ENCODE measurements at places on chromosomes 6 and 20.

DNA sequence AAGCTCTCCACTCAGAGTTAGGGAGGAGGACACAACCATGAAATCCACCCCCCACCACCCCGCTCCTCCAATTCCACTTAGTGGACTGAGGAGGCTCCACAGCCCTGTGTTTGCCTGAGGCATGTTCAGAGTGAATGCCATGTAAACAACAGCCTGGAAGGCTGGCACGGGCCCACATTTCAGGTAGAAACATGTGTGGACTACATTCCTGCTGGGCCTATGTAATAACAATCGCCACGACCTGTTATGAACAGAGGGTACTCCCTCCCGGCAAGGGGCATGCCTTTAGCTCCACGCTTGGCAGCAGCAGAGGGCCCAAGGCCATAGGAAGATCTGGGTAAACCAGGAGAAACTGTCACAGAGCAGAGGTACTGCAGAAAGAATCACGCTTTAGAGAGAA, 65.5 kb downstream of the ISM1 start:
- no peak for DNase-seq

GRCh38 chr20:5996765-5997164, 46.3 kb downstream of the MCM8 start:
- peak; percentile 64 for DNase-seq

GRCh38 chr20:24915892-24916291, 33.2 kb upstream of the CST7 start:
- no peak for DNase-seq

GRCh38 chr6:92024881-92025280, 1394.5 kb downstream of the EPHA7 start:
- no peak for DNase-seq

GRCh38 chr6:99426451-99426757, 1.3 kb upstream of the PNISR start:
- DNase-seq: no peak

DNA sequence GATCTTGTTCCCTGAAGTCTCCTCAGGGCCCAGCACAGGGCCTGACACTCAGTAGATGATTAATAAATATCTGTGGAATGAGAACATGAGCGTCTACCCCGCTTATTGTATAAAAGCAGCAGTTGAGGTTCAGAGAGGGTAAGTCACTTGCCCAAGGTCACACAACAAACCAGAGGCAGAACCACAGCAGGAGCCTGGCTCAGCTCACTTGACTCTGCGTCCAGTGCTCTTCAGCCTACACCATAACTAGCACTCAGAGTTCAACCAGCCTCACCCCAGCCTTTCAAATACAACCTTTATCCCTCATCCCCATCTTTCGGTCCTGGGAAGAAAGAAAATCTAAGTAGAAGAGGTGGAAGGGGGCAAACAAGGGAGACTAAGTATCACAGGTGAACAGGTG, 24.9 kb upstream of the NOL4L start:
- DNase-seq: no peak

GRCh38 chr6:161477876-161478425, 204.1 kb upstream of the AGPAT4 start:
- DNase-seq: no peak

DNA sequence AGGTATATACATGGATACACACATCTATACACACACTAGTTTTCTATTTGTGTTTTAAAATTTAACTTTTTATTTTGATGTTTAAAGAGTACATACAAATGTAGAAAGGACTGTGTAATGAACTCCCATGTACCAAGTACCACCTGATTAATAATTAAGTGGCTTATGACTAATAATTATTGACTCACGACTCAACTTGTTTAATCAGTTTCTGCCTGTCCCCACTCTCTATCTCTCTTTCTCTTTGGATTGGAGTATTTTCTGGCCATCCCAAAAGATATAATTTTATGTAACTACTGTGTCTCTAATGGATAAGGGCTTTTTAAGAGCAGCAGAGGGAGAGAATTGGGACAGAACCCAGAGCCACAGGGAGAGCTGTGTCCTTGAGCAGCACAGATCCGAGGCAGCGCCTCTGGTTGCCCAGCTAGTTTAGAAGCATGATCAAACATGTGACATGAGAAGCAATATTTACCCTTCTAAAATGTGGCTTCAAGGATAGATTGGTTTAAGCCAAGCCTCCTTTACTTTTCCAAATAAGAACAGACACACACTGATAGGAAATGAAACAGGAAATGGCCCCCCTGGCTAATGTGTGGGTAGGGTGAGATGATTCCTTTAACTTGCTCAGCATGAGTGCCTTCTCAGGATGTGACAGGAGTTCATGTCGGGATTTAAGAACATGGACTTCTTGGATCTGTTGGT, 81.0 kb downstream of the ERMARD start:
- no peak for DNase-seq

- DNase-seq: no peak
Measured at GRCh38 chr20:36102809-36103596, 51.5 kb upstream of the EPB41L1 start.

- no peak for DNase-seq
Measured at GRCh38 chr6:161271343-161272030, 2.4 kb downstream of the AGPAT4 start.

DNA sequence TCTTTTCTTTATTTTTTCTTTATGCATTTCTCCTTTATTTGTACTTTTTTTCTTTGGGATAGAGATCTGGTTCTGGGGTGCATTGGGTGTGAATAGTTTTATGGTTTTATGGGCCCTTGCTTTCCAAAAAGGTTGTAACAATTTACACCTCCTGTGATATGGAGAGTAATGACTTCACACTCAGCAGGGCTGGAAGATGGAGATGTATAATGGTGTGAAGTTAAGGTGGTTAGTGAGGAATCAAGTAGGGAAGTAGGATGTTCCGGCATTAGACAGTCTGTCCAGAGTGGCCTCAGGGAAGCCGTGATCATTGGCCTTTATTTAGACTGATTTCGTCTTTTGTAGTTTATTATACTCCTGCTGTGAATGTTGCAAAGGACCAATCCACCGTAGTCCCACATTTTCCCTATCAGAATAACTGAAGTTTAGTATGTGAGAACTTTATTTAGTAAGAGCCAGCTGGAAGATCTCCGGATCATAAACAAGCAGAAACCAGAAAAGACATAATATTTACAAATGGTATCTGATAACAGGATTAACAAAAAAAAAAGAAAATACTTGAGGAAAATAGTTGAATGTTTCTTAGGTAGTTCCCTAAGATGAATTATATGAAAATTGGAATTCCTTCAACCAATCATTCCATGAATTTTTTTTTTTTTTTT, 255.5 kb downstream of the TBC1D7 start:
- DNase-seq: no peak

DNA sequence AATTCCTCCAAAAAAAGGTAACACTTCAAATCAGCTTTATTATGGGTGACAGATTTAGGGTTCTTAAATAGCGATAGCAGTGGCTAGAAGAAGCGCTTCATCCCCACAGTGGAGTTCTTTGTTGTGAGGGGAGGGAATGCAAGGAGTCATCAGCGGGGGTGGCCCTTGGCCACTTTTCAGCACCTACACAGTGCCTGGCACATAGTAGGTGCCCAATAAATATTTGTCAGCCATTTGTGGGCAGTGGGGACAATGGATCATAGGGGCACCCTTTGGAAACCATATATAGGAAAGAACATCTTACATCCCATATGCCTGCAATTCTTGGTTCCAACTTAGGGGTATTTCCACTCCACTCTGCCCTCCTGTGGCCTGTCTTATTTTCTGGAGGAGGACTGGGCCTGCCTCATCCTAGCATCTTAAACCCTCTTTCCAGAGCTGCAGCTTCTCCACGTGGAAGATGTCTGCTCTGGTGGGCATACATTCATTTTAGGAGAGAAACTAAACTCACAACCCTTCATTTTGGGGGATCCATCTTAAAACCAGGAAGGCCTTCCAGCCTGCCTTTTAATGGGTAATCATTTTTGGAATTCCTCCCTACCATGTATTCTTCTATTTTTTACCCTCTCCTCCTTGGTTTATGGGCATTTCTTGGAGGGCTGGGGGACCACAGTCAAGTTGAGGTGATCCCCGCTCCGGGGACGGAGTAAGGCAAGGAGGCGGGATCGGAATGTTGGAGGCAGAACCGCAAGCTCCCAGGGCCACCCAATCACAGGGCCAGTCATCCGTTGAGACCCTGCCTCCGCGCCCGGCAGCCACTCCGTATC, 2.6 kb upstream of the GPSM3 start:
- no peak for DNase-seq

DNA sequence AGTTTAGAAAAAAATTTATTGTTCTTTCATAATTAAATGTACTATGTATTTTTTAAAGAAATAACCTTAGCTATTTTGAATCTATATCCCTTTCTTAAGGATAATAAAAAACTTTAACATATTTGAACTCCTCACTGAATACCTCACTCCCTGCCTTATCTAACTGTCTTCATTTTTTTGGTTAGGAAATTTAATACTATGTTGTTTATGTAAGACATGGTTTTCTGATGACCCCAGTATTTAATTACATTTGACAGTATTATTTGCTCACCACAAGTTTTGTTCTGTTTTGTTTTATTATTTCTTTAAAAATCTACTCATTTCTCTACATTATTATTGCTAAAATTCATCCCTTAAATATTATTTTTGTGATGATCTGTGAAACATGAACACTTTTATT, 394.4 kb upstream of the ADGRB3 start:
- DNase-seq: no peak

DNA sequence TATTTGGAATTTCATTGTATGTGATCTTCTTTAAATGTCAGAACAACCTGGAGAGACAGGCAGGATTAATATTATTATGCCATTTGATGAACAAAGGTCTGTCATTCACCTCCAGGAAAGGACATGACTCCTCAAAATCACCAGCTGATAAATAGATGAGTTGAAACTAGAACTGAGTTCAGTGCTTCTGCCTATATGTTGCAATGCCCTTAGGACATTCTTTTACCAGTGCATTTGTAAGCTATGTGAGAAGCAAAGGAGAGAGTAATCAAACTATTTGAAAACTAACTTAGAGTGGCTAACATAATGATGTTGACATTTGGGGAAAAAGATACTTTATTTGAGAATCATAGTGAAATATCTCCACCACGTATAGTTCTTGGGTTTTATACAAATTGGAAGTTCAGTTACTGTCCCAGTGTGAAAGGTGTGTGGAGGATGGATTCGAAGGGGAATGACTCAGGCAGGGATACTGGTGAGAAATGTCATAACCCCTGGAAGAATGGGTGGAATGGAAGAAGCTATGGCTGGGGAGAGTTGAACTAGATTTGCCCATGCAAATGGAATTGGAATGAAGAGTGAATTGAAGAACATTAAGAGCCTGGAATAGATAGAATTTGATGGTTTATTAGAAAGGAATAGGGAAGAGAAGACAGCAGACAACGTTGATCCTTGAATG, 21.5 kb downstream of the PKIB start:
- no peak for DNase-seq

- DNase-seq: no peak
Measured at GRCh38 chr20:49758781-49759180, 45.1 kb upstream of the B4GALT5 start.

DNA sequence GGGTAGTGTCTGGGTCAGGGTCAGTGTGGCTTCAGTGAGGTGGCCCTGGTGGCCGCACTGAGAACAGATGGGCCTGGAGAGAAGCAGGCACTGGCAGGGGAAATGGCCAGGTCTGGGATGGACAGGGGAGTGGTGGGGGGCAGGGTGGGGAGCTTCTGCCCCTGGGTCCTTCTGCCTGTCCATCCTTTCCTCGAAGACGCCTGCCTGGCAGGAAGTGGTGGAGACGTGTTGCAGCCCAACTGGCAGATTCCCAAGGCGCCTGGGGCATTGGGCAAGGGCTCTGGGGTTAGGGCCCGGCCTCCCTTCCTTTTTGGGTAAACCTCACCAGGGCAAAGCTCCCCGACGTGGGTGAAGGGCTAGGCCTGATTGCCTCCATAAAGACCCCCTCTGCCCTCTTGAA, 10.4 kb downstream of the SRC start:
- DNase-seq: no peak

- DNase-seq: no peak
Measured at GRCh38 chr6:152094992-152095592, 287.6 kb downstream of the ESR1 start.

- DNase-seq: no peak
Measured at GRCh38 chr20:63502671-63503172, 3.8 kb upstream of the EEF1A2 start.

- DNase-seq: no peak
Measured at GRCh38 chr20:60752741-60753420, 499.2 kb upstream of the CDH4 start.

- no peak for DNase-seq
Measured at GRCh38 chr6:52760105-52760765, 3.0 kb downstream of the GSTA2 start.

DNA sequence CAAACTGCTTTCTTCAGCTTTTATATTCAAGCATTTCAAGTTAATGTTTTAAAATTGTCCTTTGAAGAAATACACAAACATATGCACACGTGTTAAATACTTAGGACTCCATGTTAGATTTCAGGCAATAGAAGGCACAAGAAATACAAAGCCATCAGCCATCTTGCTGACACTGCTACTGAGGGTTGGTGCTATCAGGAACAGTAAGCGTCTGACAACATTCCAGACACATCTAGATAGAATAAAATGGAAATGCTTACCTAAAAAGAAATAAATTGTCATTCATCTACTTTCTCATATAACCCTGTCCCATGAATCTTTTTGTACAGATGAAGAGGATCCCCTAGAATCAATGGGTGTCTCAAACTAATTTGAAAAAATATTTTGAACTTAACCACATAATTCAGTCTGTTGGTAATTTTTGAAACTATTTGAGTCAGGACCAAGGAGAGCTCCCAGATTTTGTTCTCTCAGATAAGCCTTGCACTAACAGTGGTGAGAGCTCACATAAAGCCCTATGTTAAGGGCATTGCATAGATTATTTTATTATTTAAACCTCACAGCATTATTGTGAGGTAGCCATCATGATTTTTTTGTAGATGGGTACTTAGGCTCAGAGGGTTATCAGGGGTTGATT, 631.1 kb upstream of the POU3F2 start:
- no peak for DNase-seq

- DNase-seq: no peak
Measured at GRCh38 chr6:119440953-119441352, 91.4 kb upstream of the MAN1A1 start.

- DNase-seq: no peak
Measured at GRCh38 chr20:61934716-61935530, 130.8 kb downstream of the TAF4 start.

GRCh38 chr6:72755752-72756151, 133.9 kb downstream of the KCNQ5 start:
- DNase-seq: no peak

DNA sequence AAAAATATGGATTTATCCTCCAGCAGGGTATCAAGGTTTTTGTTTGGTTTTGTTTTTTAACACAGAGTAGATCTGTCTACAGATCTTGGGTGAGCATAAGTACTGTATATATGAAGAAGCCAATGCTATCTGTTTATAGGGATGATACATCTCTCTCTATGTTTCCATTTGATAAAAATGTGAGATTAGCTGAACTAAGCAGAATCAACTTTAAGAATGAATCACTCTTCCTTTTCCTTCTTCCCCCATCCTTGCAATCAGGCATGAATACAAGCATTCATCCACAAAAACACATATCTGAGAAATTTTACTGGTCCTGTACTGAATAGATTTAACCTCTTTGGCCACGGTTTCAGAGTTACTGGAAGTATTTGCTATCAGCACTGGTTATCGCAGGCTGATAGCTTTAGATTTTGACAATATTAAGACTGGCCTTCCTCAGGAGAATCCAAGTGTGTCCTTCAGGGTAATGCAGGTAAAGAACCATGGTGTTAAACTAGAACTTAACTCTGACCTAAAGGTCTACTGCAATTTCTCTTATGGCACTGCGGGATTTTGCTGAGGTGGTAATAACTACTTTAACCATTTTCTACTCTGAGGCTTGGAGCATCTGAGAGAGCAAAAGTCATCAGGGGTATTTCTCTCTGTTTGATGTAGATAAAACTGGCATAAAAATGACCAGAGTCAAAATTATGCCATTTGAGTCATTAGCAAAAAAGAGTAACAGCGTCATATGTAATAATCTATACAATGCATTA, 1.5 kb downstream of the SNAP25 start:
- no peak for DNase-seq
